ENCODE measurements at places on chromosomes 4 and X. TPM values are rescaled to one million over a fixed set of nuclear protein-coding genes. Genes with fewer than 3 reads are reported as not detected.

MAGEC2 gene
- total RNA-seq, result not detected

- DNase-seq, result no peak
These were observed 131.0 kb downstream of the COX18 start for GRCh38 chr4:72938516-72938915.

NSG1 gene
- 3.0 TPM for total RNA-seq

MAGEC1 gene
- not detected for total RNA-seq

DNA sequence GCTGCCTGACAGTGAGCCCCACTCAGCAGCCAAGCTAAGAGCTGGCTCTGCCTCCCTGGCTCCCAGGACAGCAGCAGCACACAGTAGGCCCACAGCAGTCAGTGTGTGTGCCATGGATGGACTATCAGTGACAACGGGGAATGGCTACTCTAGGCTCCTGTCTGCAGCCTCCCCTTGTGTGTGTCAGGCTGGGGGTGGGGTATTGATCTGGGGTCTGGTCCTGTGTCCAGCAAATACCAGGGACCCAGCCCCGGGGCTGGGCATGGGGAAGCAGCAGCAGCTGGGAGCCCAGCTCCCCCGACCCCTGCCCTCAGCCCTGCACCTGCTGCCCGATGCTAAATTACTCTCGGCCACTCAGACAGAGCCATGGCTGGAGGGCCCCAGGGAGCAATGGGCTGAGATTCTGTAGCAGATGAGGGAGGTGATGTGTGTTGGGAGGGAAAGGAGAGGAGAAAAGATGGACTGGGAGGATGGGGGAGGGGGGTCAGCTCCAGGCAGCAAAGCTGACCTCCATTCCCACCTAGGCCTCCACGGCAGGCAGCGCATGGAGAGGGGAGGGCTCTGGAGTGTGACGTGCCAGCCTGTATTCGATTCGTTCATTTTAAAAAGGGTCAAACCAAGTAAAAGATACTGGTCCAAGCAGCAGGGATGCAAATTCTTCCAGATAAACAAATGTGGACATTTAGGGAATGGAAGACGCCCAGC is 61.3 kb upstream of the CRMP1 start:
- DNase-seq, result no peak

- no peak for DNase-seq
These were observed 189.9 kb downstream of the BMPR1B start for GRCh38 chr4:94947681-94948108.

GRCh38 chr4:65865489-65865888 is 195.2 kb upstream of the EPHA5 start:
- DNase-seq, result no peak

DNA sequence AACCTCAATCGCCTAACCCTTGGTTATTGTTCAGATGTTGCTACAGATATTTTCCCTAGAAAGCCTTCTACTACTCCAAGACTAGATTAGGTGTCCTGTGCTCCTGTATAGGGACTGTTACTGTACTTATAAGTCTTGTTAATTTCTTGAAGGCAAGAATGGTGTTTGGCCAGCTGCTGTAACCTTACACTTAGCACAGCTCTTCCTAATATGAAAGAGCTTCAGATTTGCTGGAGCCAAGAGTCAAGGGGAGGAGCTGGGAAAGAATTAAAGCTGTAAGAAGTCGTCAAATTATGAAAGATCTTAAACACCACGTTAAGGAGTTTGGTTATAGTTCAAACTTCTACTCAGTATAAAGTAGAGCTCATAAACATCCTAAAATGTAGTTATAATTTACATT is 245.9 kb upstream of the TLL1 start:
- DNase-seq, result no peak

DNA sequence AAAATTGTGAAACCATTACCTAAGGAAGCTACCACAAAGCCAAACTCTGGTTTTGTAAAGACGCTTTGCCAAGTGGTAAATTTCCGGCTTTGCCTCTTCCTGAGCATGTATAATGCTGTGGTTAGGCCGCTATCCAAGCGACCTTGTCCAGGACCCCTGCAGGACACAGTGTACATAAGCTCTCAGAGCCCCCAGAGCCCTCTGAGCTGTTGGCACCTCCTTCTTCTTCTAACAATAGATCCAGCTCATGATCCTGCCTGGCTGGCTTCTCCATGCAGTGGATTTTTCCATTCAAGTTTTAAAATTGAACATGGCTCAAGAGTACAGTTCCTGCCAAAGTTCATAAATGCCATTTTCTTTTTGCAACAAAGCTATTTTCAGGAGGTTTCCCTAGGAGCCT is 326.7 kb downstream of the MAPK10 start:
- DNase-seq, result no peak

GRCh38 chr4:14965071-14965470 is 37.2 kb upstream of the CPEB2 start:
- no peak for DNase-seq

- DNase-seq, result no peak
These were observed 244.5 kb downstream of the SCFD2 start for GRCh38 chr4:53121264-53121865.

DNA sequence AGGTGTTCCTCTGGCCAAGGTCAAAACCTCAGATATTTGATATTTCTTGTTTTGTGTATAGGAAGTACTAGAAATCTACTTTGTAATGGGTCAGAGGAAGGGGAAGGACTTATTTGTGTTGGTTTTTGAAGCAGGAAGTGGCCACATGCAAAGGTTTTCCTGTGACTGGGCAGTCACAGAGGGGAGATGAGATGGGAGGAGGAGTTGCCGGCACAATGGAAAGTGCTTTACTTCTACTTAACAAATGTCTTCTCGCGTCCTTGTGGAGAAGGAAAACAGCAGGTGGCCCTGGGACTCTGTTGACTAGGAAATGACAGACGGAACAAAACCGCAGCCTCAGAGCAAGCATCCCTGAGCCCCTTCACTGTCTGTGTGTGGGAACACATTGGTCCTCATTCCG is 46.6 kb downstream of the SHROOM2 start:
- DNase-seq, result no peak

DNA sequence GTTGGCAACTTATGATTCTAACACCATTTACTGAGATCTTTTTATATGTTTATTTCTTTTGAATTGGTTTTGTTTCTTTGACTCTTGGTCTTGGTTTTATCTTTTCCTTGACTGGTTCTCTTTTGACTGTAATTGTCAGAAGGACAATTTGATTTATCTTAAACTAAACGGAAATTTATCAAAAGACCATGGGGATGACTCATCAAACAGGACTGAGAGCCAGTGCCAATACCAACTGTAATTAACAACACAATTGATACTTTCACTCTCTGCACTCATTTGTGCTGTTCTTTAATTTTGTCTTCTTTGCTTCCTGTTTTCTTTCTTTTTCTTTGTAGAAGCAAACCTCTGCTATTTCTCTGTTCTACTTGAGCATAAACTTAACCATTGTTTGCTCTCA is 776.8 kb downstream of the CCSER1 start:
- DNase-seq, result no peak

- DNase-seq, result peak; percentile 20
These were observed 1.7 kb downstream of the PPP2R2C start for GRCh38 chr4:6470502-6471306.

DNA sequence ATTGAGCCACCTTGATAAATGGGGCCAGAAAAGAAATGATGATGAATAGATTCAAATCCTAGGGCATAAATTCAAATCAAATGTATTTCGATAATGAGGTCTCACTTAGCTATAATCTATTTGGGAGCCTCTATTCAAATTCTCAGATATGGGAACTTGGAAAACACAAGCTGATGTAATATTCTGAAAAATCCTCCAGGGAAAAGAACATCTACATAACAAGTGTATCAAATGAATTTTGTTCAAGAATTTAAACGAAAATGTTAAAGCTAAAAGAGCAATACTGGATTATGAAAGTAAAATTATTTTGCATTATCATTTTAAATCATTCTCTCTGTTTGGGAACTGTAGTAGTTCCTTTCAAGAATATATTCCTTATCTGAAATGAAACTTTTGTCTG is 38.9 kb upstream of the RAP1GDS1 start:
- DNase-seq, result no peak

DNA sequence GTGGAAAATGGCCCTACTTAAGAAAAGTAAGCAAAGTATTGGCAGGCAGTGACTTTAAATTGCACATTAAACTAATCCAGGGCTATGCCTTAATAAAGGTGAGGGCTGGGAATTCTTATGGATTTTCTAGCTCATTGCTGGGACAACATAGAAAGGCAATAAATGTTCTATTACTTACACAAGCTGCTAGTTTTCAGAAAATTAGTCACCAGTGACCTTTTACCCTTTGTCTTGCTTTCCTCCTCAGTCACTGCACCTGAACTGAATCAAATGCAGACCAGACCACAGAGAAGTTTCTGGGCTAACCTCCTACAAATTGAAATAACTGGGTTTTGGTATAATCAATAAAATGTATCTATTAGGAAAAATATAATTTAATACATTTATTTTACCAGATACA is 694.4 kb upstream of the FAM241A start:
- DNase-seq, result no peak

DNA sequence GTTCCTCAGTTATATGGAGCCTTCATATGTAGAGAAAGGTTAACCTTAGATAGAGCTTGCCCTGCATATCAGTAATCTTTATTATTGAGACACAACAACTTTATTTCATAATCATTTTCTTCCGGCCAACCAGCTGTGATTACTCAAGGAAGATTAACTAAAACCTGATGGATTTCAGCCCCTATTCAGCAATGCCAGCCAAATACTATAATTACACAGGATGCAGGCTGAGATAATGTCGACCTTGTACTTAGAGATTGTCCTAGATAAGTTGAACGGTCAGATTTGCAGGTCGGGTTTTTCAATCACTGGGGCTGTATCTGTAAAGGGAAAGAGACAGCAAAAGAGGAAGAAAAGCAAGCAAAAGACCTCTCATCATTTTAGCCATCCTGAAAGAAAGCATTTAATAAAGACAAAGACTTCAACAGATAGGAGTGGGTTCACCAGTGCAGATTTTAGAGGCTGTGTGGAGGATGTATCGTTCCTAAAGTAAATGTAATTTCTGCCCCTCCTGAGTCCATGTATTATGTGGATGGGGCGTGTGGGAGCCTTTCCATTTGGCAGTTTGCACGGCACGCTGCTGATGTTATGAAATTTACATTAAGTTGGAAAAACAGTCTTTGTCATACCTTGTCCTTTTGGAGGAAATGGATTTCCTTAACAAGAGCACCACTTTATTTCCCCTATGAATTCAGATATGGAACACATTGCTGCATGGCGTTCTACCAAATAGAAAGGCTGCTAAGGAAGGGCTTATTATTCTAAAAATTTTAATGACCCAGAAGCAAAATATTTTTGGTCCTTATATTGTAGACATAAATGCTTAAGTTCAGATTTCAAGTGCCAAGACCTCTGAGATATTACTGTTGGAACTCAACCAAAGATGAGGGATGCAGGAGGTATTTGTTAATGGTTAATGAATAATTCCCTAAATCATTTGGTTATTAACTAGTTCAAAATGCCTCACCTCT is 496.7 kb downstream of the SPRY1 start:
- DNase-seq, result no peak

DNA sequence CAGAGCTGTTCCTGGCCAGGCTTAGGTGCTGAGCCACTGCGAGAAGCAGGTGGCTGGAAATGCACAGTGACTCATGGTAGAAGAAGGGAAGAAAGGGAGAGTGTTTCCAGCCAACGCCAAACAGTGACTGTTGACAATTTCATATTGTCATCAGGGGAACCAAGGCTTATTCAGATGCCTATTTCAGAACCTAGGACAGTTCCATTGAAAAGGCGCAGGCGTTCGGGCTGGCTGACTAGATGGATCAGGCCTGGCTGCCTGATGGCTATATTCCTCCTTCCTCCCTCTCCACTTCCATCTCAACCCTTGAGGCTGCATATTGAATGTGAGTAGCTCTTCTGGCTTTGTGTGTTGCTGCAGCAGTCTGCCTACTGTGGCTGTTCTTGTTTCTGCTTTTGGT is 73.0 kb upstream of the FRMPD4 start:
- no peak for DNase-seq

- no peak for DNase-seq
These were observed 22.1 kb downstream of the BEX3 start for GRCh38 chrX:103398421-103398864.

Data from left colon (tissue), 2 donors.